Cardiac fibroblast (primary cell): ENCODE measurements at places on chromosomes 4 and X.
A peak's percentile ranks its signal among the peaks of the same experiment; 100 is the strongest.

GRCh38 chr4:25532591-25532990 is 123.1 kb upstream of the SLC34A2 start:
- DNase-seq: no peak

DNA sequence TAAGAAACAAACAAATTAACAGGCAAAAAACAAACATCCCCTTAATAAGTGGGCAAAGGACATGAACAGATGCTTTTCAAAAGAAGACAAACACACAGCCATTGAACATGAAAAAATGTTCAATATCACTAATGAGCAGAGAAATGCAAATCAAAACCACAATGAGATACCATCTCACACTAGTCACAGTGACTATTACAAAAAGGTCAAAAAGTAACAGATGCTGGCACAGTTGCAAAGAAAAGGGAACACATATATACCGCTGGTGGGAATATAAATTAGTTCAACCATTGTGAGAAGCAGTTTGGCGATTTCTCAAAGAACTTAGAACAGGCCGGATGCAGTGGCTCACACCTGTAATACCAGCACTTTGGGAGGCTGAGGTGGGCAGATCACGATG is 146.1 kb upstream of the NEIL3 start:
- DNase-seq: no peak

- DNase-seq: no peak
Observed at GRCh38 chr4:81635739-81636138, 164.0 kb upstream of the RASGEF1B start.

GRCh38 chr4:156103311-156103710 is 149.6 kb upstream of the CTSO start:
- DNase-seq: peak; percentile 13

- DNase-seq: peak; percentile 87
Observed at GRCh38 chrX:152072236-152072635, 66.1 kb downstream of the MAGEA10 start.

DNA sequence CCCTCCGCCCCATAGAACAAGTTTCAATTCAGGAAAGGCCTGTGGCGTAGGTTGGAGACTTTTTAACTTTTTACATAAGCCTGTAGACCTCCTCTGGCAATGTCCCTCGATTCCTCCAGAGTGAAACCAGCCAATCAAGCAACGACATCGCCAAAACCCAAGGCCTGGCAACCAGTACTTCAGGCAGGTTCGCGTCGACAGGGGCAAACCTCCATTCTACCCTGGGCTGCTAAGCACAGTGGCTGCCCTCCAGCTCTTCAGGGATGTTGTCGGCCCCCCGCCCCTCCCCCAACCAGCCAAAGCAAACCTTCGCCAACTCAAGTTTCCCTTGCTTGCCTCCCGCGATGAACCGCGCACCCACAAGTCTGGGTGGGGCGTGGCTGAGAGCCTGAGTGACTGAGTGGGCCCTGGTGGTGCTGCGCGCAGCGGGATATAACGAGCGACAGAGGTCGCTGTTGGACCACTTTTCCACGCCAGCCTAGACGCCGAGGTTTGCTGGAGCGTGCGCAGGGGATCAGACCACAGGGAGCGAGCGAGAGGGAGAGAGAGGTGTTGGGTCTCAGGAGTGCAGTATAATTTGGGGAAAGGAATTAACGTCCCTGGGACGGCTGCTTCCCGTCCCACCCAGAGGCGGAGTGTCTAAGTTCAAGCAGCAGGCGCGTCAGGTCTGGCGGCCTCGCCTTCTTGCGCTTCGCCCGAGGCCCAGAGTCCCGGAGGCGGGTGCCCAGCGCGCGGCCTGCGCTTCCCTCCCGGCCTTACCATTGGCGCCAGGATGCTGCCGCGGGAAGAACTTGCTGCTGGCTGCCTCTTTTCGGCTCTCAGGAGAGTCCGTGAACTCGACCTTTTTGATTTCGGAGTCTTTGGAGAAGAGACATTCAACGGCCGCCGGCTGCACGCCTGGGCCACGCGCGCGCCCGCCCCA is 9.0 kb upstream of the PITX2 start:
- DNase-seq: peak; percentile 89

DNA sequence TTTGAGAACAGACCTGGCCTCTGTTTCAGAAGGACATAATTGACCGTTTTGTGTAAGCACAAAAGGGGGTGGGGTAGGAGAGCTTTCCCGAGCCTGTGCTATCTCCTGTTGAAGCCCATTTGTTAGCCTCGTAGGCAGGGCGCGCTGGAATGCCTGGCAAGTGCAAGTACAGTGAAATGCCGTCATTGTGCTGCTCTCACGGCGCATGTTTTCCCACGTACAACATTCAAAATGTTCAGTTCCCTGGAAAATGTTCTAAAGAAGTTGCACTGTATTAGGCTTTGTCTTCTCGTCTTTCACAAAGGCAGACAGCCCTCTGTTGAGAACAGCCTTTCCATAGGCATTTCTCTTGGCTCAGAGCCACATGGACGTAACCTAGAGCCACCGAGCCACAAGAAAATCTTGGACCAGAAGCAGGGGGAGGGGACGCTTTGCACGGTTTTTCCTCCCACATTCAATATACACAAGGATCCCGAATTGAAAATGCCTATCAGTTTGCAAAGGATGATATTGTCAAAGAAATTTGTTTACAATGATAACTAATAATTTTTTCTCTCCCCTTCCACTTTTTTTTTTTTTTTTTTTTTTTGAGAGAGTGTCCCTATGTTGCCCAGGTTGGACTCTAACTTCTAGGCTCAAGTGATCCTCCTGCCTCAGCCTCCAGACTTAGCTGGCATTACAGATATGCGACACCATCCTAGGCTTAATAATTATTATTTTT is 54.6 kb upstream of the RAPGEF2 start:
- DNase-seq: peak; percentile 72
